ENCODE measurements at places on chromosomes 2 and 18.
A peak's percentile ranks its signal among the peaks of the same experiment; 100 is the strongest.

GRCh38 chr2:69525261-69525660 is 88.0 kb upstream of the NFU1 start:
- no peak for DNase-seq

GRCh38 chr2:11753452-11753885 is 7.0 kb downstream of the LPIN1 start:
- peak; percentile 78 for DNase-seq

DNA sequence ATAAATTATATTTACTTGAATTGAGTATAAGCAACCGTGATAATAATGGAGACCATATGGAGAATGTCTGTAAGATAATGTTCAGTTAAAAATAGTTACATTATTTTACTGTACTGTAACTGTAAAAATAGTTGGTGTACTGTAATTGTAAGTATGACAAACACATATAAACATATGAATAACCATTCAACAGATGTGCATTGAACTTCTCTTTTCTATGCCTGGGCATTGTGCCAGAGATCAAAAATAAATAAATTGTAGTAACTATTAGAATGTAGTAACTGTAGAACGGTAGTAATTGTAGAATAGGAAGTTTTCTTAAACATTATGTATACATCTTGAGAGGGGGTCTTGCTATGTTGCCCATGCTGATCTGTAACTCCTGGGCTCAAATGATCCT is 287.4 kb upstream of the EPAS1 start:
- no peak for DNase-seq

DNA sequence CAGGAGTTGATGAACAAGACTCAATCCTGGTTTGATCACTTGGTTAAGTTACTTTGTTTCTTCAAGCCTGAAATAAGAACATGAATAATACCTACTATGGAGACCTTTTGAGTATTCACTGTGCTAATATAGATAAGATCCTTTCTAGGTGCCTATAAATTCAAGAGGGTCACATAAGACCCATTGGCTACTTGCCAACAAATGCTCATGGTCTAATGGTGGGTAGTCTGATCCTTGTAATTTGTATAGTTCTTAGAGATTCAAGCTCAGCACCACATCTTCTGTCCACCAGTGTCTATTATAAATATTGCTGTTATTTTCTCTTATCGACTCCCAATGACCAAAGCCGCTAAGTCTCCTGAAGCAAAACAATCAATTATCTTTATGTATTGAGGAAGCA is 27.4 kb upstream of the ACSL3 start:
- no peak for DNase-seq

DNA sequence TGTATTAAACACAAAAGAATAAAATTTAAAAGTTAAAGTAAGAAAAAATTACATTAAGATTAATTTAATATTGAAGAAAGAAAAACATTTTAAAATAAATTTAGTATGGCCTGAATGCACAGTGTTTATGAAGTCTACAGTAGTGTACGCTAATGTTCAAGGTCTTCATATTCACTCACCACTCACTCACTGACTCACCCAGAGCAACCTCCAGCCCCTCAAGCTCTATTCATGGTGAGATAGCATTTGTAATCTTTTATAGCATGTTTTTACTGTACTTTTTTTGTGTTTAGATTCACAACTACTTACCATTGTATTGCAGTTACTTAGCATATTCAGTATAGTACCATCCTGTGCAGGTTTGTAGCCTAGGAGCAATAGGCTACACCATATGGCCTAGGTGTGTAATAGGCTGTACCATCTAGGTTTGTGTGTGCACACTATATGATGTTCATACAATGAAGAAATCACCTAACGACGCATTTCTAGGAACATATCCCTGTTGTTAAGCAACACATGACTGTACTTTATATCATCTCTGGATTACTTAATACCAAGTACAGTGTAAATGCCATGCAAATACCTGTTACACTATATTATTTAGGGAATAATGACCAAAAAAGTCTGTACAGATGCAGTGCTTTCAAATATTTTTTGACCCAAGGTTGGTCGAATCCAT is 144.0 kb upstream of the IL1R2 start:
- DNase-seq = no peak

GRCh38 chr2:176085120-176085788 is 1.5 kb upstream of the EVX2 start:
- no peak for DNase-seq

DNA sequence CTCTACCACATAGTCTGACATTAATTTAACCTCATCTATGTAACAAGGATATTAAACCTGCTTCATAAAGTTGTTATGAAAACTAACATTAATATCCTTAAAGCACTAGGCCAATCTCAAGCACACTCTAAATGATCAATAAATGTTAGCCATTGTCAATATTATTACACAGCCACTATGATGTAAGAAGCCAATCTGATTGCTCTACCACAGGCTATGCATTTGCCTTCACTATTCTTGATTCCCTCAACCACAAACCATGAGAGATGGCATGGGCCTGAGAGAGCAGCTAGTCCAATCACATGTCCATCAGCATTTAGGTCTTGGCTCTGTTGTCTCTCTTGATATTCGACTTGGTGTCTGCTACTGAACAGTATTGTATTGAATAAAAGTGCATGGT is 4.2 kb downstream of the SLC25A12 start:
- DNase-seq = no peak

DNA sequence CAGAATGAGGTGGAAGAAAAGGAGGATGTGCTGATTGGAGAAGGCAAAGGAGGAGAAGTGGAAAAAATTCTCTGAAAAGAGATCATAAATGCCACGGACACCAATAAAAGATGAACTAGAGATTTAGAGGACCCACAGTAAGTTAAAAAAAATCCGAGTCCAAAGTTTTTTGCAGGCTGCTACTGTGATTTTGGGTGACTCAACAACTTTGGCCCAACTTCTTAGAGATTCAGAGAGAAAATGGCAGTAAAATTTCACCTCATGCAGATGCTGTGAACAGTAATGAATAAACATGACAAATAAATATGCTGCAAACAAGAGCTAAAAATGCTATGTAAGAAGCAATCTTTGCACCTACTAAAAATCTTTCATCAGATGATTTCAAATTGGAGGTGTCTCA is 176.9 kb upstream of the SESTD1 start:
- no peak for DNase-seq

- no peak for DNase-seq
These were observed 28.5 kb downstream of the TMEM18 start for GRCh38 chr2:648476-649424.

GRCh38 chr2:54065411-54065810 is 50.0 kb upstream of the ACYP2 start:
- DNase-seq = no peak

DNA sequence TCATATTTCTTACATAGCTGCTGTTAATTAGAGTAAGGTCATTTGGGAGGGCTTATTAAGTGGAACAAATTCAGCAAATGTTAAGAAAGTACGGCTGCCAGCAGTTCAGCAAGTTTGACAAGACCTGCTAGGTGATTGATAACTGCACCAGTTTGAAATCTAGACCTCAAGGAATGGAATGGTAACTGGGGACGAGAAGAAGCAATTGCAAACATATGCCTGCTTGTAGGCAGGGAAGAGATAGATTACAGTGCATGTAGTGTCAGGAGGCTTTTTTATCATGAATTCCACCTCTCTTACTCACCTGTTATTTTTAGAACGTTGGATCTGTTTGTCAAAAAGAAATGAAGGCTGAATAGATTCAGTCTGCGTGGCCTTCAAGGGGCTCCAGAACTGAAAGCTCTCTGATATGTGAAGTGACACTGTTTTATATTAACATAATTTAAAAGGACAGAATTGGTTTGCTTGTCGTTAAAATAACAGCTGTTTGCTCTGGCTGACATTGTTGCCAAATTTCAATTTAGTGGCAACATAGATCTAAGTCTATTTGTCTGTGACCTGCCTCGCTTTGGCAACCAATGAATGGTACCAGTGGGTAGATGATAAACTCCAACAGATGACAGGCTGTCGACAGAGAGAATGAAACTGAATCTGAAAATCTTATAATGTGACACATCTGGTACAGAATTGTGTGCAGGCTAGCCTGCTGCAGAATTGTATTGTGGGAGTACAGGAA is 199.3 kb downstream of the ZNF407 start:
- DNase-seq = no peak

Measured in CD4-positive, alpha-beta T cell treated with Interleukin-2 at 100 ng/mL for 4 hours (primary cell).